ENCODE measurements at places on chromosomes 3 and 15. TPM values are rescaled to one million over a fixed set of nuclear protein-coding genes. Genes with fewer than 3 reads are reported as not detected.
A peak's percentile ranks its signal among the peaks of the same experiment; 100 is the strongest.

Gene SEC61A1
- 400 TPM for total RNA-seq

Gene NECTIN3
- 56.3 TPM for total RNA-seq

Gene CHRNB4
- total RNA-seq: not detected

Gene SERPINI2
- 0.32 TPM for total RNA-seq

Gene CYP8B1
- total RNA-seq: not detected

Gene HTR3E
- total RNA-seq: not detected

Gene MCTP2
- total RNA-seq: 4.5 TPM

Gene GHSR
- total RNA-seq: not detected

Gene OCA2
- 2.4 TPM for total RNA-seq

Gene ACAN
- 0.34 TPM for total RNA-seq

Gene ZNF385D
- 7.8 TPM for total RNA-seq

Gene C15orf62
- 0.19 TPM for total RNA-seq

Gene P2RY14
- total RNA-seq: not detected

Gene GOLGA8Q
- total RNA-seq: 0.84 TPM

Gene DCLK3
- not detected for total RNA-seq

Gene MRPS25
- 38.9 TPM for total RNA-seq

Gene SKIC8
- 46.3 TPM for total RNA-seq

Gene WDR72
- 0.14 TPM for total RNA-seq

GRCh38 chr3:195070336-195070735 is 200.6 kb downstream of the XXYLT1 start:
- no peak for DNase-seq

DNA sequence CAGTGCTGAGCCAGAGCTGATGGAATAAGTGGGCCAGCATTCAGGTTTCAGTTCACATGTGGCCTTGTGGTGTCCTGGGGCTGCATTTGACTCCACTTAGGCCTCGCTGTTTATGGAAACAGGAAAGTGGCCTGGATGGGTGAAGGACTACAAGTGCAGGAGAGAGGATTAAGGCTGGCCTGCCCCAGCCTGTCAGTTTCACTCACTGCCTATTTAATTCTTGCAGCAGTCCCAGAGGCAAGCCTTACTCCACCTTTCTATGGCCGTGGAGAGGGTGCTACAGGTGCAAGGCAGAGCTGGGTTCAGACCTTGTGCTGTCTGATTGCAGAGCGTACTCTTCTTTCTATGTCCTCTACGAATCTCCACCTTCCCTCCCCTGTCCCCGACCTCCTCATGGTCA is 37.7 kb downstream of the ABHD17C start:
- no peak for DNase-seq

DNA sequence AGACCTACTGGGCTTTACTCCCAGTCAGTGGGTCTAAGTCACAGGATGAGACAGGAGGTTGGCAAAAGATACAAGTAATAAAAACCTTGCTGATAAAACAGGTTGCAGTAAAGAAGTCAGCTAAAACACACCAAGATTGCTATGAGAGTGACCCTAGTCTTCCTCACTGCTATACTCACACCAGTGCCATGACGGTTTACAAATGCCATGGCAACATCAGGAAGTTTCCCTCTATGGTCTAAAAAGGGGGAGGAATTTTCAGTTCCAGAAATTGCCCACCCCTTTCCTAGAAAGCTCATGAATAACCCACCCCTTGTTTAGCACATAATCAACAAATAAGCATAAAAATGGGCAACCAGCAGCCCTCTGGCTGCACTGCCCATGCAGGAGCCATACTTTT is 966.7 kb upstream of the ROBO1 start:
- no peak for DNase-seq

DNA sequence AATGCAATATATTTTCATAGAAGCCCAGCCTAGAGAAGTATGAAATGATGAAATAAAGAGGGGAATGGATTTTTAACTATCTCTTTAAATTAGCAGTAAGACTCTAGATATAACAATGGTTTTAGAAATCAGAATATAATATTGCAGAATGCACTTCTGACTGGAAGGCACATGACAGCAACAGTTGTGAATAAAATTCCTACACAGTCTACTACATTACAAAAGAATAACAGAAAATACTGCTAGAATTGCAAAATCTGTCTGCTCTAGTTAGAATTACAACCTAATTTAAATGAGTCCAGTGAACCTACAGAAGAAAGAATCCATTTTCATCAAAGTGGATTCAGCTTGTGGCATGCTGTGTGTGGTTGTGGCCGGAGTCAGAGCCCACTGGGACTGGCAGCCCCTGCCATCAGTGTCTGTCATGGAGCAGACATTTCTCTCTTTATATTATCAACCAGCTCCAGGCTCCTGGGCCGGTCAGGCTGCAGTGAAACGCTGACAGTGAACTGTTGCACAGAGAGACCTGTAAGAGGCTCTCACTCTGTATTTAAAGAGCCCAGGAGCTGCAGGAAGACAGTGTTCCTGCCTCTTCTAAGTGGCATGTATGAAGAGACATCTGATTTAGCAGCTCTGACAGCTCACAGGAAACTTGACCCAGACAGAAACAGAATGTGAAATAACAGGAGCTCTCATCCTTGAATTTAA is 1523.8 kb upstream of the CADM2 start:
- no peak for DNase-seq

GRCh38 chr3:45776611-45777010 is 19.7 kb downstream of the SLC6A20 start:
- DNase-seq: no peak

- DNase-seq: no peak
These were observed 236.2 kb downstream of the ITPR1 start for GRCh38 chr3:4729061-4729973.

- no peak for DNase-seq
These were observed 1.3 kb downstream of the SRP14 start for GRCh38 chr15:40037721-40038120.

GRCh38 chr15:74174958-74175253 is 1.4 kb downstream of the ISLR start:
- no peak for DNase-seq

DNA sequence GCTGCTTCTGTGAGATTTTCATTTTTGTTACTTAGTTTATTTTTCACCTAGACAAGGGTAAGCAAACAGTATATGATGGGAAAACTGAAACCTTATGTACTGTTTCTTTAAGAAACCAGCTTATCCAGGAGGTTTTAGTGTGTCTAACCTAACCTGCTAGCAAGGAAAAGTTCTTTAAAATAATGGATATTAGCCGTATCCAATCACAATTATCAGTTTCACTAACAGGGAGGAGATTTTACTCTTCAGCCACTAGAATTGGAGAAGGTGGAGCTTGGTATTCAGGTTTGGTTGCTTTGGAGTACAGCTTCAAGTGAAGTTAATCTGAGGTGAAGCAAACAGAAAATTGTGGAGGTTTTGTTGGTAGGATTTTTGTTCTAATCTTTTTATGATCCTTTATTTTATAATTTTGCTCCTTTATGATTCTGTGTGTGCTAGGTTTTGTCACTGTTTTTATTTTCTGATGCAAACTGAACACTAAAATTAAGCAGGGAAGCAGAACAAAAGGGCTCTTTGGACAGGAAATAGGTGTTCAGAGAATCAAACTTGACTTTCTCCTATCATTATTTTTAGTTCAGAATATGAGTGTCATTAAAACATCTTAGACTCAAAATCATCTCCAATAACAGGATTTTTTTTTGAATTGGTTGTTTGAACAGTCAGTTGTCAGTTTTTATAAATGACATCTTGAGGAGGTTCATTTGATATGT is 13.0 kb downstream of the ZFAND6 start:
- peak; percentile 90 for DNase-seq

GRCh38 chr15:59528961-59529402 is 82.6 kb upstream of the GCNT3 start:
- DNase-seq: peak; percentile 57

GRCh38 chr15:68042156-68042854 is 11.8 kb upstream of the PIAS1 start:
- no peak for DNase-seq

DNA sequence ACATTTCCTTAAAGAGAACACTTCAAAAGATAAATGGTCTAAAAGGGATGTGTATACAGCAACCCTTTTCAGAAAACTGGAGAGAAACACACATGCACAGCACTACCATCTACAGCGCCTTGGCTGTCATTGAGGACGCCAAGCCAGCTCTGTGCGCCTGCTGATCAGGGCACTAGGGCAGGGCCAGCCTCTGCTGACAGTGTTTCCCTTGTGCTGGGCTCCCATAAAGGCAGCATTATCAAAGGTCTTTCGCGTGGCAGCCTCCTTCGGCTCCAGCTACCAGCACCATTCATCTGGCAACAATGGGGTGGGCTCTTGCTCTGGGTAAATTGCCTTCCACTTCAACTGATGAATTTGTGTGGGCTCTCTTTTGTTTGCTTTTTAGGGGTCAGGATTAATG is 53.4 kb downstream of the LDHAL6B start:
- no peak for DNase-seq

- DNase-seq: no peak
These were observed 8.8 kb upstream of the CHST14 start for GRCh38 chr15:40461958-40462357.

- DNase-seq: peak; percentile 86
These were observed 58.9 kb downstream of the TMEM108 start for GRCh38 chr3:133096900-133097613.

GRCh38 chr3:158731938-158732855 is at the start of gene RARRES1:
Gene RARRES1, minus strand, starts transcription at chr3:158732457. Its CDS starts 42 bp downstream, at chr3:158732415.
- DNase-seq: no peak

GRCh38 chr3:27252646-27253045 is 116.5 kb downstream of the NEK10 start:
- peak; percentile 8 for DNase-seq

DNA sequence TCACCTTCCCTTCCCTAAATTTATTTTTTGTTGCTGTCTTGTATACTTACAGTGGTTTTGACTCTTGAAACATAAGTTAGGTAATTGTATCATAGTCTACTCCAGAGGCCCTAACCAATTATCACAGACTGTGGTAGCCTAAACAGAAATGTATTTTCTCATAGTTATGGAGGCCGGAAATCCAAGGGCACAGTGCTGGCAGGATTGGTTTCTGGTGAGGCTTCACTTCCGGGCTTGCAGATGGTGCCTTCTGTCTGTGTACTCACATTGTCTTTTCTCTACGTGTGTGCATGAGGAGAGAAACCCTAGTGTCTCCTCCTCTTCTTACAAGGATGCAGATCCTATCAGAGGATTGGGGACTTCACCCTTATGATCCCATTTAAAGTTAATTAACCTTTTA is 290.2 kb upstream of the KCNMB2 start:
- no peak for DNase-seq

- no peak for DNase-seq
These were observed 16.0 kb downstream of the SEC61A1 start for GRCh38 chr3:128068156-128068620.

DNA sequence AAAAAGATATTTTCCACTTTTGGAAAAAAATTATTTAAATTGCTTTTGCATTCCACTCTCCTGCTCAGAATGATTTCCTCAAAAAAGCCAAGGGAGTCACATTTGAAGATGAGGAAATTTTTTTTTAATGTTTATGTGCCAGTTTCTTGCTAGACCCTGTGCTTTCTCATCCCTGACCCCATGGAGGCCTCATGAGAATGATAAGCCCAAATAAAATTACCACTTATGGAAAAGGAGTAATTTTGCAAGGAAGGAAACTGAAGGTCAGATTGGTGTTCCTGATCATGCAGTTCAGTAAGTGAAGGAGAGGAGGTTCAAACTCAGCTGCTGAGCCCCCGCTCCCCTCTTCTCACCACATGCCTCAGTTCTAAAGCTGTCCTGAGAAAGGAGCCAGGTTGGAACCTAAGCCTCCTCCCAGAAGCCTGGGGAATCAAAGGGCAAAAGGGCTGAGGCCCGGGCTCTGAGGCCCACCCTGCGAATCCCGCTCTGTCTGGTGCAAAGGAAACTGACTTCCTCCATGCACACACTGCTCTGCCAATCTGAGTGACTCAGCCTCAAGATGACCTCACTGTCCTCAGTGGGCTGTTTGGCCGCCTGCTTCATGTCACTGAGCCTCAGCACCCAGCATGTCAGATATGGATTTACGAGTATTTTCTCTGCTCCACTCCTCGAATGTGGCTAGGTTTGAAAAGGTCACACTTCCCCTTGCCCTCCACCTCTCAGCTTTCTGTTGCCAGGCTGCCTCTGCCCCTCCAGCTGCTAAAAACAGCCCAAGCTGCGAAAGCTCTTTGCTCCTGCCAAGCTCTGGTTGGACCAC is 56.9 kb upstream of the FLNB start:
- DNase-seq: peak; percentile 85

- no peak for DNase-seq
These were observed 104.7 kb downstream of the CHSY1 start for GRCh38 chr15:101147181-101147580.

- no peak for DNase-seq
These were observed 273.1 kb upstream of the ALCAM start for GRCh38 chr3:105093371-105094252.

- DNase-seq: no peak
These were observed 10.3 kb downstream of the HRH1 start for GRCh38 chr3:11164607-11165006.

DNA sequence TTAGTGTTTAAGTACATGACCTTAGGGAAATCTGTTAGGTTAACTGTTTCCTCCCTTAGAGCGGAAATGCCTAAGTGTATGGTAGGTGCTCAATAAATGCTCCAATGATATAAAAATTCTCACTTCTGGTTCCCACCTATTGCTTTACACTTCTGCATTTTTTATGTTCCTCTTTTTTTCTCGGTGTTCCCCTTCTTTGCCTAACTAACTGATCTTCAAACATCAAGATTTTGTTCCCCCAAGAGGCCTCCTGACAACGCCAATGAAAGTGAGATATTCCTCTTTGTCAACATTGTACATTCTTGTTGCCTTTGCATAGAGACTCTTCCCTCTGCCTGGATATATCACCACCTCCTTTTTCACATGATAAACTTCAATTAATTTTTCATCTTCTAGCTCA is 17.4 kb downstream of the SLC35A5 start:
- no peak for DNase-seq
